ENCODE measurements at places on chromosomes 4 and X.

DNA sequence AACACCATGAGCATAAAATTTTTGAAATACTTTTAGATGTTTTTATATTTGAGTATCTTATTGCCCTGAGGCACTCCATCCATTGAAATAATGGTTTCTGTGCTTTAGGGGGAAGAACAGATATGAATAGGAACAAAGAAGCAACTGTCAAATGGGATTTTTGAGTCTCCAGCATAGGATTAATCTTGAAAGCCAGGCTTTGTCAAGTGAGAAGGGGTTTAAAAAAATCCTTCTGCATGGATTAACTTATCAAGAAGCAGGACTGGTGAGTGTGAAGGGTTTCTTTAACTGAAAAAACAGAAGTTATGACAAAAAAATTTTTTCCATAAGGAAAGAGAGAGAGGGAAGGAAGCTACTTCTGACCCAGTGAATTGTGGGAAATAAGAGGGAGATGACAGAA lies 7.6 kb upstream of the NUDT9 start:
- H3K36me3 ChIP-seq: no peaks in the 10 kb centered on the region
- H3K27me3 ChIP-seq: peaks cover 12% of the 10 kb centered on the region
- H3K27ac ChIP-seq: no peak overlapping the region
- H3K4me1 ChIP-seq: no peaks in the 10 kb centered on the region
- no peak for DNase-seq
- no peak overlapping the region for H3K4me3 ChIP-seq

DNA sequence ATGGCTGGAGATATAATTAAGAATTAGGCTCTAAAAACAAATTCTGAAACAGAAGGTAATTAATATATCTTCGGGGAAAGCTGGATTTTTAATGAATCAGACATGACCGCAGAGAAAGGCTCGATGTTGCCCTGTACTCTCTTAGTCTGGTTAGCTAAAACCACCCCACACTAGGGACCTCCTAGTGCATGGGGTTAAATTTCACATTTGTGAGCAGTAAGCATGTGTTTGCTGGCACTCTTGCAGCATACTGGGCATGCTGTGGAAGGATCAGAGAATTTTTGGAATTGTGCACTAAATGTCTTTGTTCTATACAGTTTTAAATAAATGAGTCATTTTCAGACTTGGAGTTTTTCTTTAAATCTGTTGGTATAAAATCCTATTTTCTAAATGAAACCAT lies 475.6 kb upstream of the FTHL17 start:
- H3K27me3 ChIP-seq: no peaks in the 10 kb centered on the region
- no peak overlapping the region for H3K27ac ChIP-seq

DNA sequence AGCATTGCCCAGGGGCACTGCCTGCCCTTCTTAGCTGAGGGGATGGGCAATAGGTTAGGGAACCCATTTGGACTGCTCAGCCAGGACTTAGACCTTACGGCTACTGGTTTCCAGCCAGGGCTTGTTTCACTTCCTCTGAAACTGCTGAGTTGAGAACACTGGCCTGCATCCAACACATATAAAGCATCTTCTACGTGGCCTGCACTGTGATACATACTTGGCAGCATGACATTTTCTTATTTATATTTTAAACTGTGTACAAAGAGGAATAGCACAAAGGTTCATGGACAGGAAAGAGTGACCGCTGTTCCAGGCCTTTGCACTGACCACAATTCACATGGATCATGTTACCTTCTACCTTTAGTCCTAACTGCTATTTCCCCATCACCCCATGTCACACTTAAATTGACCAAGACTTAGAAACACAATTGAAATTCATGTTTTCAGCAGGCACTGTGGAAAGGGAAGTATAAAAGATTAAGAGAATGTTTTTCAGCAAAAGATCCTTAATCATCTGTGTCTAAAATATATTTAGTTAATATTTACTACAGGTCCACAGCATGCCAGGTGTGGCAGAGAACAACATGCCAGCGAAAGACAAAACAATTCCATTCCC lies 43.7 kb downstream of the NLGN4X start:
- no peak for DNase-seq
- no peaks in the 10 kb centered on the region for H3K36me3 ChIP-seq
- H3K4me3 ChIP-seq: no peak overlapping the region

GRCh38 chr4:74206088-74206825 lies 48.3 kb downstream of the MTHFD2L start:
- H3K4me1 ChIP-seq: no peaks in the 10 kb centered on the region
- H3K36me3 ChIP-seq: no peaks in the 10 kb centered on the region
- no peak overlapping the region for H3K27ac ChIP-seq
- no peak for DNase-seq
- H3K4me3 ChIP-seq: no peak overlapping the region
- no peaks in the 10 kb centered on the region for H3K27me3 ChIP-seq

- DNase-seq: no peak
- no peak overlapping the region for H3K4me3 ChIP-seq
- no peak overlapping the region for H3K27ac ChIP-seq
- H3K27me3 ChIP-seq: no peaks in the 10 kb centered on the region
- H3K36me3 ChIP-seq: peaks cover 3% of the 10 kb centered on the region
Measured at GRCh38 chr4:148077581-148077980, 345.7 kb downstream of the ARHGAP10 start.

DNA sequence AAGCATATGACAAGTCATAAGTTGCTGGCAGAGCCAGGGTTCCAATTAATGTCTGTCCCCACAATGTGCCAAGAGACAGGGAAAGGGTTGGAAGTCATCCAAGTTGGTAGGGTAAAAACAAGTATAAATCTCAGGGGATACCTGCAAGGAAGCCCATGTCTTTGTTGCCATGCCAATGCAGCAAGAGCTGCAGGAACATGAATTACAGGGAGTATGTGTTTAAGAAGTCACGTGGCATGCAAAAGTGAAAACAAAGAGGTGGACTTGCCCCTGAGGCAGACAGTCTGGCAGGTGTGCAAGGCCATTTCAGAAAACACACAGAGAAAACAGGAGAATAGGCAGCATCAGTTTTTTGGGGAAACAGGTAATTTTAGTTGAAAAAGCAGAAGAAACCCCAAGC lies 29.4 kb downstream of the C4orf51 start:
- DNase-seq: no peak
- no peak overlapping the region for H3K27ac ChIP-seq
- H3K4me3 ChIP-seq: no peak overlapping the region
- no peaks in the 10 kb centered on the region for H3K36me3 ChIP-seq
- H3K4me1 ChIP-seq: no peaks in the 10 kb centered on the region
- peaks cover 3% of the 10 kb centered on the region for H3K27me3 ChIP-seq

DNA sequence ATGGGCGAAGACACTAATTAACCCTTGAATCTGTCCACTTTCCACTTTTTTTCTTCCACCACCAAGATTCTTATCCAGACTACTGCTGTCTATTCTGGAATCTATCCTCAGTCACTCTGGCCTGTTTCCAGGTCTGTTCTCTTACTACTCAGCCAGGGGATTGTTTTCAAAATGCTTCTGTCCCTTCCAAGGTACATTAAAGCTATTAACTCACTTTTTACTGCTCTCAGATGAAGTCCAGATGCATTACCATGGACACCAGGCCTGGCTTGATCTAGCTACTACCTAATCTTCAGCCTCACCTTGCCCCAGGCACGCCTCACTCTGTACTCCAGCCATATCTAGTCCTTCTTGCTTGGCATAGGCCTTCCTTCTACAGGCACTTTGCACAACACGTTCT lies 66.4 kb downstream of the GALNT7 start:
- no peak overlapping the region for H3K27ac ChIP-seq
- H3K4me1 ChIP-seq: peaks cover 2% of the 10 kb centered on the region
- H3K36me3 ChIP-seq: no peaks in the 10 kb centered on the region
- no peak overlapping the region for H3K4me3 ChIP-seq

DNA sequence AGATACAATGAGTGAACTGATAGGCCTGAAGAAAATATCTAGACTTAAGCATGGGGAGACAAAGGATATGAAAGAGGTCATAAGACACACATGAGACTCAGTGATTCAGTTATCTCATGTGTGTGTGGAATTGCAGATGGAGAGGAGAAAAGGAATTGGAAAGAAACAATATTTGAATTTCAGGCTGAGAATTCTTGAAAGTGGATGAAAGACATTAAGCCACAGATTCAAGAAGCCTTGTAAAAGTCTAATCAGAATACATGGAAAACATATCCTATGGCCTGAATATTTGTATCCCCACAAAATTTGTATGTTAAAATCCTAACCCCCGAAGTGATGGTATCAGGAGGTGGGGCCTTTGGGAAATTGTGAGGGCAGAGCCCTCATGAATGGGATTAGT lies 28.3 kb downstream of the NSUN7 start:
- no peak overlapping the region for H3K27ac ChIP-seq
- no peaks in the 10 kb centered on the region for H3K27me3 ChIP-seq
- H3K4me3 ChIP-seq: no peak overlapping the region

DNA sequence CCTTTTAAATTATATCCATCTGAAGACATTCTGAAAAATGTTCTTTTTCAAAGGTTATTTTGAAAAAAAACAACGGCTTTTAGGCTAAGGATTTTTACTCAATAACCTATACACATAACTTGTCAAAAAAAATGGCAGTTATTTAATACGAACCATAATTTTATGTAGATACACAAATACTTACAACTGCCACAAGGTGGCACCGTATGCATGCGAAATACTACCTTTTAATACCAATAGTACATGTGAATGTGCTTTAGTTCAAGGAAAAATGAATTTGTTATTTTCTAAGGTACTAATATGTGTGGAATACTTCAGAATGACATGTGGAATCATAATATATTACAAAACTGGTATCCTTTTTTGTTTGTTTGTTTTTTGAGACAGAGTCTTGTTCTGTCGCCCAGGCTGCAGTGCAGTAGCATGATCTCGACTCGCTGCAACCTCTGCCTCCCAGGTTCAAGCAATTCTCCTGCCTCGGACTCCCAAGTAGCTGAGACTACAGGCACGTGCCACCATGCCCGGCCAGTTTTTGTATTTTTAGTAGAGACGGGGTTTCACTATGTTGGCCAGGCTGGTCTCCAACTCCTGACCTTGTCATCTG lies 4.6 kb upstream of the MAD2L1 start:
- no peak overlapping the region for H3K27ac ChIP-seq
- no peaks in the 10 kb centered on the region for H3K36me3 ChIP-seq
- peaks cover 5% of the 10 kb centered on the region for H3K4me1 ChIP-seq
- no peaks in the 10 kb centered on the region for H3K27me3 ChIP-seq

DNA sequence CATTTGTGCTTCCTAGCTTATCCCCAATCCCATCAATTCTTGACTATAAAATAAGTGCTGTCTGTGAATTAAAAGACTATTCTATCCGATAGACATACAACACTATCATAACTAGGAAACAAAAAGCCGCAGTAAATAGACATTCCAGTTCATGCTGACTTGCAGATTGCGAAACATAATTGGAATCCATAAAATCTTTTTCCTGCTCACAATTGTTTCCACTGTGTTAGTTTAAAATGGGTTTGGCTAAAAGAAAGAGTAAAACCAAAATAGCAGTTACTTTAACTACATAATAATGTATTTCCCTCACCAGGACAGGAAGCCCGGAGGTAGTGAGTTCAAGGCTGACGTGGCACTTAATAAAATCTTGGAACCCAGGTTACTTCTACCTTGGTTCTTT lies 17.2 kb downstream of the SMIM31 start:
- no peaks in the 10 kb centered on the region for H3K27me3 ChIP-seq
- no peaks in the 10 kb centered on the region for H3K36me3 ChIP-seq
- H3K4me3 ChIP-seq: no peak overlapping the region
- no peak overlapping the region for H3K27ac ChIP-seq

- no peak overlapping the region for H3K4me3 ChIP-seq
- H3K4me1 ChIP-seq: no peaks in the 10 kb centered on the region
- DNase-seq: no peak
Measured at GRCh38 chr4:23697001-23697528, 192.8 kb downstream of the PPARGC1A start.

- no peak overlapping the region for H3K4me3 ChIP-seq
- no peaks in the 10 kb centered on the region for H3K27me3 ChIP-seq
- H3K36me3 ChIP-seq: no peaks in the 10 kb centered on the region
- no peak for DNase-seq
Measured at GRCh38 chr4:24601121-24601520, 16.8 kb upstream of the DHX15 start.

DNA sequence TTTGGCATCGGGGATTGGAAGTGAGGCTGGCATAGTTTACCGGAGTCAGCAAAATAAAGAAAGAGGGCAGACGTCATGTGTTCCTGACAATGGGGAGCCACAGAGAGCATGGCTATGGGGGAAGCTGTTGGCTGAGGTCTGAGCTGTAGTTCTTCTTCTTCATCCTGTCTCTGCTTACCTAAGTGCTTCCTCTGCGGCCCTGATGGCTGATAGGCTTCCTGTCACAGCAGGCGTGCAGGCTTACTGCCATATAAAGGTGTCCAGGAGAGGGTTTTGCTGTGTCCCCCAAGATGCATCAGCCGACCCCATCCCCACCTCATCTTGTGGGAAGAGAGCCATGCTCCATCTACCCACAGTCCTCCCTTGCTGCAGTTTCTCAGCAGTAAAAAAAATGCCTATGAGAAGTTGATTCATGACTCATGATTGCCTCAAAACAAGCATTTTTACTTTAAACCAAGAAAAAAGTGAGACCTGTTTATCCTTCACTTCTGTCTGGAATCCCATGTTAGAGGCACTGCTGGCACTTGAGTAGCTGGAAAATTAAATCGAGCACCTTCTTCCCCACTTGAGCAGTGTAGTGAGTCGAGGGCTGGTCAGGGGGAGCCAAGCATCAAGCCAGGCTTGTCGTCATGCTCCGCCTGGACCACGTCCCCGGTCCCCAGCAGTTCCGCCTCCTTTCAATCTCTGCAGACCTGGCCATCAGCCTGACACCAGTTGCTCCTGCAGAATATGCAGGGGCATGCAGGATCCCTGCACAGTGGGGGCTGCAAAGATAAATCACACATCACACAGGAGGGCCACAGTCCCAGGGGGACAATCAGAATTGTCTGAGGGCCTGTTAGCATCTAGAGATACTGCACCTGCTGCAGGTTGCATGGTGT lies 237.8 kb downstream of the EVC2 start:
- H3K27me3 ChIP-seq: no peaks in the 10 kb centered on the region
- no peak overlapping the region for H3K27ac ChIP-seq
- no peaks in the 10 kb centered on the region for H3K36me3 ChIP-seq
- no peak overlapping the region for H3K4me3 ChIP-seq
- no peaks in the 10 kb centered on the region for H3K4me1 ChIP-seq

GRCh38 chr4:156255230-156256007 lies 301.8 kb upstream of the CTSO start:
- no peak overlapping the region for H3K27ac ChIP-seq
- H3K4me3 ChIP-seq: no peak overlapping the region
- no peaks in the 10 kb centered on the region for H3K27me3 ChIP-seq
- DNase-seq: no peak
- no peaks in the 10 kb centered on the region for H3K4me1 ChIP-seq

Measured in T-cell (primary cell).